Stimulated activated CD8-positive, alpha-beta memory T cell treated with anti-CD3 and anti-CD28 coated beads, Interleukin-7, amount 100 ng/mL, for 24 hours (primary cell): ENCODE measurements at places on chromosomes 4 and X.

DNA sequence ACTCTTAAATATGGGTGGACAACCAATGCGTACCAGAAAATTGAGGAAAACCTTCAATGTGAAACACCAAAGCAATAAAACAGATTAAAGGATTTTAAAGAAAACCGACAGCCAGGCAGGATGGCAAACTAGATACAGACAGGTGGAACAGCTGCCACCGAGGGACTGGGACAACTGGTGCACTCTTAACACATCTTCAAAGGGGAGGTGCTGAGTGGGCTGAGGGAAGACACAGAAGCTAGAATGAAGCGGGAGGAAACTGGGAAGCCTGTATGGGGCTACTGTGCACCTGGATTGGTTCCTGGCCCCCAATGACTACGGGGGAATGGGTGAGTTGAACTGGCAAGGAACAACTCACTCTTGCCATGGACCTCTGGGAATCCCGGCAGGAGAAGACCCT is 20.7 kb downstream of the ZNF280C start:
- DNase-seq: no peak

GRCh38 chr4:170229006-170229405 is 139.2 kb upstream of the AADAT start:
- no peak for DNase-seq

DNA sequence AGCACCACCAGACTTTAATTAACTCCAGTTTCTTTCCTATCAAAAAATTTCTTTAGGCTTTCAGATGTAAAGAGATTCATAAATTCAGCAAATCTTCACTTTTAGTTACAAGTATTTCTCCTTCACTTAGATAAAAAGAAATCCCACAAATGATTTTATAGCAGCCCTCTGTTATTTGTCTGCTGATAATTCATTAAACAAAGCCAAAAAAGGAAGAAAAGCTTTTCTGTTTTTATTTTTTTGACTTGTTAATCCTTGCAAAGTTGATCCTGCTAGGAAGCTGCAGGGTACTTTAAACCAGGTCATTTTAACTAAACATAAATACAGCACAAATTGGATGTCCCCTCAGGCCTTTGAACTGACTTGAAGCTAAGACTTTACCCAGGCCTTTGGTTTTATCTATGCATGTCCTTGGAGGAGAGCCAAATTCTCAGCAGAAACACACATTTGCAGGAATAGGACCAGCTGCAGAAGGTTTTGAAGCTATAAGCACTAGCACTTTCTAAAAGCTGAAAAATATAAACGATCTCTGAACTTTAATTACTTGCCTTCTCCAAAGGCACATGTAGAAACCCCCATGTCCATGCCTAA is 57.5 kb downstream of the PCDH18 start:
- no peak for DNase-seq

GRCh38 chr4:41012293-41012692 is 202.0 kb downstream of the APBB2 start:
- no peak for DNase-seq

- no peak for DNase-seq
Measured at GRCh38 chr4:147639388-147639787, 22.2 kb downstream of the TMEM184C start.

DNA sequence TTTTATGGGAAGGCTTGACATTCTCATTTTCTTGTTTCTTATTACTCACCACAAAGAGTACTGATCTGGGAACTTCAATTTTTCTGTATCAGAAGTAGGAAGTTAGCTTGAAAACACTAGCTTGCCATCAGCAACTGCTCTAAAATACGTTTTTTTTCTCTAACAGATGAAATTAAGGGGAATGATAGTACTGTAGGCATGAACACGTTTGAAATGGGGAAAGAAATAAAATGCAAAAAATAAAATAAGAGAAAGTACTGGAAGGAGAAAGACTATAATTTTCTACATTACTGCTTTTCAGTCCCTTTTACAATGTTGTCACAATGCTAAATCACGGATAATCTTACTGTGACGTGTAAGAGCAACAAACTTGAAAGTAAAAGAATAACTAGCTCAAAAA is 1.5 kb downstream of the RADX start:
- no peak for DNase-seq

GRCh38 chr4:143035661-143036060 is 149.1 kb upstream of the USP38 start:
- no peak for DNase-seq

- no peak for DNase-seq
Measured at GRCh38 chr4:163762741-163763140, 268.3 kb downstream of the TMA16 start.

GRCh38 chrX:23904096-23904495 is 3.6 kb downstream of the APOO start:
- DNase-seq: no peak

DNA sequence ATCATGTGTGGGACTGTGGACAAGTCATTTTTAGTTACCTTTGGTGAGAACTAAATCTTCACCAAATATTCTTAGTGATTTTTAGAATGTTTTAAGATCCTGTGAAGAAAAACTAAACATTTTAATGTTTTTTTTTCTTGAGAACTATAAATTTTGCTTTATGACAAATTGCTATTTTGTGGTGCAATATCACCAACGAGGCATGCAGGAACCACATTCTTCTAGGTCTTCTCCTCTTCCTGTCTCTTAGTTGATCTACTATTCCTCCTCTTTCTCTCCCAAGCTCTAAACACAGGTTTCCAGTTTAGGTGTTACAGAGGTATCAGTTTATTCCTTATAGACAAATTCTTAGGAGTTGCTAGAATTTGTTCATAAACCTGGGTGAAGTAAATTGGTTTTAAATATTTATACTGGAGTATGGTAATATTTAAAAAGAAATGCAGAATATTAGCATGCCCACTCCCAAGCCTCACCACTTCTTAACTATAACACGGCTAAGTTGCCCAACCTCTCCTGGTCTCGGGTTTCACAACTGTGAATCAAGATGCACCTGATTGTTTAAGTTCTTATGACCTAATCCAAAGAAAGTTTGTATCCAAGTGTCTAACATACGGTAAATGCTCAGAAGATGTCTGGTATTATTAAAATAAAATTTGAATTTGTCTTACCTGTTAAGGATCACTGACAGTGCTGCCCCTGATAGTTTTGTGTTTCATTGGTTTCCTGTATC is 56.5 kb upstream of the CLNK start:
- no peak for DNase-seq
